Astrocyte of the cerebellum (primary cell): ENCODE measurements at places on chromosomes 5 and 9.

- no peak for DNase-seq
Observed at GRCh38 chr5:38905516-38905915, 59.7 kb downstream of the OSMR start.

DNA sequence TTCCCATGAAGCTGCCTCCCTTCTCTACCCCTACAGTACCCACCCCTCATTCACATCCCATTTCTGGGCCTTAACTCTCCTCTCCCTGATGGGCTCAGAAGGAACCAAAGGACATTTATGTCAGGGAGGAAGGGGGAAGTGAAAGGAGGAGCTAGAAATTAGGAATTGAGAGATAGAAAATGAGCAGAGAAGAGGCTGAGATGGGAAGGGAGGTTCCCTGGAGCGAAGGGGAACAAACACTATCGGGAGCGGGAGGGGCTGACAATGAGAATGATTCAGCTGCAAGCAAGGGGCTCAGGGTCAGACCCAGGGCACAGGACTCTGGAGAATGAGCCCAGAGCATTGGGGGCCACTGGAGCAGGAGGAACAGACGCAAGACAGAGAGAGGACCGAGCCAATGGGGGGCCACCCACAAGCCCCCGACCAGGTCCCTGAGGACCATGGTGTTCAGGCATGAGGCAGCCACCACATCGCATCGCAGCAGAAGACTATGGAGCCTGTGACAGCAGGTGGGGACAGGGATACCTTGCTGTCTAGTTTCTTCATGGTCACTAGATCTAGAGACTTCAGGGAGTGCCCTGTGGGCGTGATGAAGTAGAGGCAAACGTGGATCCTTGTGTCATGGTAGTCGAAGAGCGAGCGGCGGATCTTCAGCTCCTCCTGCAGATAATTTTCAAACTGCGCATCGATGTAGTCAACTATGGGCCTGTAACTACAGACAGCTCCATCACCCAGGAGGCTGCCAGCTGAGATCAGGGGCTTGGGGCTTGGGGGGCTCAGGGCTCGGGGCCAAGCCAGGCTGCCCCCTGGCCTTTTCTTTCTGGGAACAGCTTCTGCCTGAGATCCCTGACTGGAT lies 13.6 kb downstream of the SEPTIN8 start:
- no peak for DNase-seq

DNA sequence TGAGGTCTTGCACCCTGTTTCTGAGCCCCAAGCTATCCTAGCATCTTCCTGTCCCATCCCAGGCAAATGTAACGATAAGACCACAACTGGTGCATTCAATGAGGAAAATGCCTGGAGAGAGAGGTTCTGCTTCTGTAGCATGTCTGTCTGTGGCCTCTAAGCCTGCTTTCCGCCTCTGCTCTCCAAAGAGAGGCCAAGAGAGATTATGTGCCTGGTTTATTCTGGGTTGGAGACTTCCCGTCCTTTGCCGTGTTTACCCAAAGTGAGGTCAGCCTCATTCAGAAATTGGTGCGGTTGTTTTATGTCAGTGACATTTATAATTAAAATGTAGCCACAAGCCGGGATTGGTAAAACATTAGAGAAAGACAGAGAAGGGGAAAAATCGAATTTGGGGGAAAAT lies 77.8 kb downstream of the FGF1 start:
- DNase-seq: no peak

- no peak for DNase-seq
Observed at GRCh38 chr5:173298213-173298926, 29.8 kb downstream of the STC2 start.

- DNase-seq: no peak
Observed at GRCh38 chr9:128374221-128374675, 3.1 kb downstream of the URM1 start.

GRCh38 chr5:77157732-77158532 lies 52.5 kb upstream of the PDE8B start:
- no peak for DNase-seq

DNA sequence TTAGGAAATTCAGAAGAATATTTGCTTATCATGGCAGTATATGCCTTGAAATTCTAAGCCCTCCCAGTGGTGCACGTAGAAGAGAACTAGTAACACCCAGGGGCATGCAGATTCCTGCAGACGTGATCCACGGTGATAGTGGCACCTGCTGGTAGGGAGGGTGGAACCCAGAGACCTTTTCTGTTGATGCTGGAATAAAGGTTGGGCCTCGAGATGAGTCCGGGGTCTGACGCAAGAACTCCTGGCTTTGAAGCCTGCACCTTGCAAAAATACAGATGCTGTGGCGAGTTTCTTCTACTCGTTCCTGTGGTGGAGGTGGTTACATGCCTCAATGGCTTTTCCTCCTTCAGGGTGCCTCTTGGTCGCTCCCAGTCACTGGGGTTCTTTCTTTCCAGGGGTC lies 39.5 kb upstream of the PHF2 start:
- DNase-seq: no peak

- DNase-seq: peak; percentile 53
Observed at GRCh38 chr5:9015260-9015936, 530.5 kb downstream of the SEMA5A start.

DNA sequence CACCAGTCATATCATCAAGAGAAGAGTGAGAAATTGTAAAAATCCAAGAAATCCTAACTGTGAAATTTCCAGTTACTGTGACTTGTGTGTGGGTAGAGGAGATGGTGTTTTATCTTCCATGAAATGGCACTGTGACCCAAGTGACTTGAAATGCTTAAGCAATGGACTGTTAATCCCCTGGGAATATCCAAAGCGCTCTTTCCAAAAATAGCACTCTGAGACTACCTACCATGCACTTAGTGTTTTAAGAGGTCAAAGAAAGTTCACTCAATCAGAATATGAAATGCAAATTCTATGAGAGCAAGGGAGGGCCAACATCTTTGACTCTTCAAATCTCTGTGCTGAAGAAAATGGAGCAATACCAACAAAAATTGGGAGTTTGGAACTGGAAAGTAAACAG lies 244.0 kb downstream of the GABRB2 start:
- DNase-seq: no peak

- DNase-seq: no peak
Observed at GRCh38 chr9:69433968-69434367, 109.0 kb downstream of the ENTREP1 start.

GRCh38 chr9:136901516-136902258 lies 15.4 kb downstream of the TRAF2 start:
- DNase-seq: no peak

DNA sequence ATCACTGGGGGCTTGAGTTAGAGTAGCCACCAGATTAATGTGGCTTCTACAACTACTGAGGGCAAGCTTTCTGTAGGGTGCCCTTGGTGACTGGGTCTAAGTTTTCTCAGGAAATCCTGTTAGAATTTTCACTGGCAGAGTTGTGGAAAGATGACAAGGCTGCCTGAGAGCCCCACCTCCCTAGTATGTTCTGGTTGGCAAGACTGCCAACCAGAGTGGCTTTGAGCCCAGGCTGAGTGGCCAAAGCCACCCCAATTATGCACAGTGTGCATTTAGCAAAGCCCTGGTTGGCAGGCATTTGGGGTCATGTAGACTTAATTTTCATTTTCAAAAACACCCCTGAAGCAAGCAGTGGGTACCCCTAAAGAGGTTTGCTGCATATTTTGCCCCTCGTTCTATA lies 136.7 kb upstream of the HAPLN1 start:
- DNase-seq: no peak

DNA sequence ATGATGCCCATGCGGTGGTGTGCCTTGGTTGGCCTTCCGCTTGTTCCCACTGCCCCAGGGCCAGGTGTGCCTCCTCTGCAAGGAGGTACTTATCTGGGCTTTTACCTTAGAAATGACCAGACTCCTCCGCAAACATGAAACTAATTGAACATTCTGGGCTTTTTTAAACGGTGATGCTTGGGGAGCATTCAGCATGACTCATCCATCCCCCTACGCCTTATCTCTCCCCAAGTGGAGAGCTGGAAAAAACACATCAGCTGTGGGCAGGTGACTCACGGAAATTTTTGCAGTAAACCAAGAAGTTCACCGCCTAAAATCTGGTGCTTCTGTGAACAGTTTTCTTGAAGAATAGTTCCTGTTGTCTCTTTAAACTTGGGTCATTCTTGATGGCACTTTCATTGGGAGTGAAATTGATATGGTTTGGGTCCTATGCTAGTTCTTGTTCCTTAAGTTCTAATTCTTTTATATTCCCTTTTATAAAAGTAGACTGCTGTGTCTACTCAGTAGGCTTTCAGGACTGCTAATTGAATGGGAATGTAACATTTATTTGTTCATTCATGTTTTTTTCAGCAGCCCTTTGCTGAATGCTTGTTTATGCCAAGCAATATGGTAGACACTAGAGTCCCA lies 39.6 kb downstream of the SFXN1 start:
- peak; percentile 84 for DNase-seq

DNA sequence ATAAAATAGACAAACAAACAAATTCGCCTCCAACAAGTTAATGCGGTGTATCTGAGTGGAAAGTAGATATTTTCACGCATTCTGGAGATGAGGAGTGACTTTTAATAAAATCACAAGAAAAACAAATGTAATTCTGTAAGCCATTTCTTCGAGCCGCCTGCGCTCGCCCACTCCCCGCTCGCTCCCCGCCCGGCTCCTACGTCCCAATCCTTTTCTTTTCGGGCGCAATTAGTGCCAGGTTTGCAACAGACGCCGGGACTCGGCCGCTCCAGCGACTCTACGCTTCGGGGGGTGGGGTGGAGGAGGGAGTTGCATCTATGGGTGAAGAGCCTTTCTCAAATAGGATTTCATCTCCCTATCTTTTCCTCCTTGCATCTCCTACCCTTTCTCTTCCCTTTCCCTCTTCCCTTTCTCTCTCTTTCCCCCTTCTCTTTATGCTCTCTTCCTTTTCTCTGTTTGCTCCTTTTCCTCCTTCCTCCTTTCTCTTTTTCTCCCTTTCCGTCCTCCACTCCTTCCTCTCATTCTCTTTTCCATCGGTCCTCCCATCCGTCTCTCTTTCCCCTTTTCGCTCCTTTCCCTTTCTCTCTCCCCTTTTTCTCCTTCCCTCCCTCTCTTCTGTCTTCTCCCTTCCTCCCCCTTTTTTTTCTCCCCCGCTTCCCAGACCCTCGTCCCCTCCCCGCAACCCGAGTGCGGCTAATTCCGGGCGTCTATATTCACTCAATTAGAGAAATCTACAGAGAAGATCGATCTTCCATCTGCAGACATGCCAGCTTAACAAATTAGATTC lies 6.1 kb upstream of the OTP start:
- no peak for DNase-seq

DNA sequence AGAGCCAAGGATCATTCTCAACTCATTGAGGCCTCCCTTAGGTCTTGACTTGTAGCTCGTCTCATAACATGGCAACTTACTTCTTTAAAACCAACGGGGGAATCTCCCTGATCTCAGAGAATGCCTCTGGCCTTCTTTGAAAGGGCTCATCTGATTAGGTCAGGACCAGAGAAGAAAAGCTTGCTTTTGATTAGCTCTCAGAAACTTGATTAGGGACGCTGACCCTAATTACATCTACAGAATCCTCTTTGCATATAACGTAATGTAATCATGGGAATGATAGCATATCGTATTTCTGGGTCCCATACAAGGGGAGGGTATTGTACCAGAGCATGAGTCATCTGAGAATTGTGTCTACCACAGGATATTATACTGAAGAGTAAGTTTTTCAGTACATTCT lies 125.1 kb upstream of the SH3GL2 start:
- DNase-seq: no peak

DNA sequence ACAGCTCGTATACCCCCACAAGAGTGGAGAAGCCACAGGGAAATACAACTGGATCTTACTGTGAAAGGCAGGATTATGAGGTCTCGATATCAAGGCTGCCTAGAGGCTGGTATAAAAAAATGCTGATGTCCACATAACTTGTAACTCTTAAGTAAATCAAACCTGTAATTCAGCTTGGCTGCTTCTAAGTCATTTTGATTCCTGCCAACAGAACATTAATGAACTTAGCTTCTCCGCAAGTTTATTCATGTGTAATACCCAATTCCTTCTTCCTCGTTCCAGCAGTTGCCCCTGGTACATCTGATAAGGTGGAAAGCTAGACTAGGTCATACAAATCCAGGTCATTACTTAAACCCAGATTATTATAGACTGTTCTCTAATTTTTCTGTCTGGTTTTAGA lies 16.4 kb upstream of the SMIM15 start:
- no peak for DNase-seq

GRCh38 chr9:38022995-38023394 lies 46.0 kb downstream of the SHB start:
- no peak for DNase-seq
